ENCODE measurements at places on chromosomes 2 and 18.

GRCh38 chr18:44934901-44935300 lies 254.2 kb downstream of the SETBP1 start:
- DNase-seq, result no peak

- DNase-seq, result no peak
These were observed 486 bp upstream of the GPR39 start for GRCh38 chr2:132415915-132416722.

GRCh38 chr18:59196161-59196725 lies 23.7 kb upstream of the GRP start:
- no peak for DNase-seq

DNA sequence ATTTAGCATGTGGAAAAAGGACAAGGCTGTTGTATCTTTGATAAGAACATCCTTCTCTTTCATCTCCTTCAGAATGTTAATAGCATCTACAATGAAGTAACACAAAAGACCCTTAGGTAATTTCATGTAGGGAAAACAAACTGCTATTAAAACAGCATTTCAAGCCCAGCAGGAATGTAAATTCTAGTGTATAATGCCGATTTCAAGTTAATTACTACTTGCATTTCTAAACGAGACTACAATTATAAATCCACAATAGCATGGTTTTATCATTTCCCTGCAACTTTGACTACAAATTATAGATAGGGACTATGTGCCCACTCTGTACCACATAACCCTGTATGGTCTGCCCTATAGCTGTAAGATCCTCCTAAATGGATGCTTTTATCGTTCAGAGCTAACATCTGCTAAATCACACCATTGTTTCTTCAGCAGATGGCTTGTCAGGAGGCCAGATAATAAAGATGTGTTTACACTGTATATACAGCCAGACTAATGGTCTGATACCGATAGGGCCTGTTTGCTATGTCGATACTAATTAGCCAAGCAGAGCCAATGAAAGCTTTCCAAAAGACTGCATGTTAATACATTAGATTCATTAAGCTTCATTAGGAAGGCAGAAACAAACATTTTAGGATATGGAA lies 51.9 kb downstream of the LRPPRC start:
- no peak for DNase-seq

DNA sequence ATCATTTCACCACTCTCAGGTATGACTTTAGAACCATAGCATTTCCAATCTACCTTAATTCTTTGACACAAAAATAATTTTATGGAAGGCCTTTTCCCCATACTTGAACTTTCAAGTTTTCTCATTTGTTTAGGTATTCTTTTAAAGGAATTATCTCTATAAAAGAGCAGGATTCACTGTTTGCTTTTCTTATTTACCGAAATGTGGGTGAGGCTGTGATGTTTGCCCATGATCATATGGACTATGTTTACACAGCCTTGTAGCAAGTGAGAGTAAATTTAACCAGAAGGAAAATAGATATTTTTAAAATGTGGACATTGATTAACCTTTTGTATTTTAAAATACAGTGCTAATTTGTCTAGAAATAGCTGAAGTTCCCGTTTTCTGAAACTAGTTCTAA lies 26.3 kb downstream of the CAB39 start:
- no peak for DNase-seq

GRCh38 chr2:233419602-233420391 lies 65.5 kb downstream of the DGKD start:
- DNase-seq, result peak; percentile 54

DNA sequence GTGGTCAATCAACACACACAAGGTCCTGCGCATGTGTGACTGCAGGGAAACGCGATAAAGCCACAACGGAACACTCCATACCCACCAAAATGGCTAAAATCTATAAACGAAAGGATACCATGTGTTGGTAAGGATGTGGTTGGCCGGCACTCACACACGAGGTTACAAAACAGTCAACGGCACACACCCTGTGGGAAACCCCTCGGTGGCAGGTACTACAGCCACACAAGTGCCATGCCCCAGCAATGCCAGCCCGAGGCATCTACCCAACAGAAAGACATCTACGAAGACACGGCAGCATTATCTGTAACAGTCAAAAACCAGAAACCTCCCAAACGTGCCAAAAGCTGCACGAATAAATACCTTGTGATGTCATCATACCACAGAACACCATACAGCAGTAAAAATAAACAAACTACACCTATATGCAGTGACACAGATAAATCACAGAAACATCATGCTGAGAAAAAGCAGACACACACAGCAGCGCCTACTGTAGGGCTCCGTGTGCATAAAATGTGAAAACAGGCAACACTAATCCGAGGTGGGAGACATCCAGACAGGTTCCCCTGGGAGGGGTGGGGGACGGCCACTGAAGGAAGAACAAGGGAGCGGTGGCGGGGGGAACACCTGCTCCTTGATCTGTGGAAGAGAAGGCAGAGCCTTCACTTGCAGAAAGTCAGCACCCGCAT lies 36.7 kb downstream of the HDAC4 start:
- peak; percentile 58 for DNase-seq

DNA sequence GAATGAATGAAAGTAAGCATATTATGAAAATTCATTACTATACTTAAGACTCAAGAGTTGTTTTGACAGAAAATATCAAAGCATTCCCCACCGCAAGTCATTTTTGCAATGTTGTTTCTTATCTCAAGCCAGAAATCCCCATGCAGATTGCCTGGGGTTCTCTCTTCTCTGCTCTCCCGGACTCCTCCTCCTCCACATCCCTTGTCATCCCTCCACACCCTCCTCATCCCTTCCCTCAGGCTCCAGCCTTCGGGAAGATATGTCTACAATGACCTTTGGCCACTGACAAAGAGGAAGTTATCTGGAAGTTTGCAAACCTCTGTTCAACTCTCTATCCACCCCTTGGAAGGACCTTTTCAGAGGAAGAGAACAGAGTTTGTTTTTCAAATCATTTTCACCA lies 11.9 kb downstream of the TFCP2L1 start:
- no peak for DNase-seq

DNA sequence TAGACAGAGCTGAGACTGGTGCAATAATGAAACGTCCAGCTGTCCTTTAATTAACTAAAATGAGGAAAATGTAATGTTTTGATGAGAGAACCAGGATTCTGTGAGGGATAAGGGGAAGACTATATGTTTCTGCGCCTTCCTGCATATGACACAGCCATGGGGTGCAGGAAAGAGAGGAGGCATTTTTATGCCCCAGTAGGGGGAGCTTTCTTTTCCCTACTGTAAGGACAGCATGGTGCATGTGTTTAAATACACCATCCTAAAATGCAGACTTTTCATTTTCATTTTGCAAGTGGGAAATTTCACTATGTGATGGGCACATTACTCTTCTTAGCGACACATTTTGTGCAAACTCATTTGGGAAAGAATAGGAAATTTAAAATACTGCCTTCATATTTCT lies 446.1 kb downstream of the ARHGAP15 start:
- DNase-seq, result no peak

DNA sequence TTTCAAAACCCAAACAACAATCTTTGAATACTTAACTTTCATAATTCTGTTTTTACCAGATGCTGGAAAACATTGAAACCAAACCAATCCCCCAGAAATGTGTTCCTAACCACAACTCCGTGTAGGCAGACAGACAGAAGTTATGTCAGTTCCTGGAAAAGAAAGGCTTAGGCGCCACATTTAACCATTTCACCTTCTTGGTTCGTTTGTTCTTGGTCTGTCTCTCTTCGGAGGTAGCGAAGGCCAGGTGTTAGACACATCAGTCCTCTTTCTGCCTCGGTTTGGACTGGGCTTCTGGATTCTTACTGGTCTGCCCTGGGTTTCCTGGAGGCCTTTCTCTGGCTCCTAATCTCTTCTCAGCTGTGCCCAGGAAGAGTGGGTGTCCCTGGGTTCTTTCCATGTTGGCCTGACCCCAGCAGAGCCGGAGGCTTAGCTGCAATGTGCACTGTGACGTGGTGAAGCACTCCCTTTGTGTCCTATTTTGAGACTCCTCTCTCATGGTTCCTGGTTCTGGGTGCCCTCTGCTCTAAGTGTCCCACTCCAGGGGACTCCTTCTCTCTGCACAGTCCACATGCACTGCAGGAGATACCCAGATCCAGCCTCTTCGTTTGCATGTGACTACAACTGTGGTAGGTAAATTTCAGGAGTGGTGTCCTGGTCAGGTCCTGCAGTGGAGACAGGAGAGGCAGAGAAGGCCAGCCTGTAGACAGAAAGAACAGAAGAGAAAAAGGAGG lies 23.1 kb upstream of the RAB31 start:
- no peak for DNase-seq

DNA sequence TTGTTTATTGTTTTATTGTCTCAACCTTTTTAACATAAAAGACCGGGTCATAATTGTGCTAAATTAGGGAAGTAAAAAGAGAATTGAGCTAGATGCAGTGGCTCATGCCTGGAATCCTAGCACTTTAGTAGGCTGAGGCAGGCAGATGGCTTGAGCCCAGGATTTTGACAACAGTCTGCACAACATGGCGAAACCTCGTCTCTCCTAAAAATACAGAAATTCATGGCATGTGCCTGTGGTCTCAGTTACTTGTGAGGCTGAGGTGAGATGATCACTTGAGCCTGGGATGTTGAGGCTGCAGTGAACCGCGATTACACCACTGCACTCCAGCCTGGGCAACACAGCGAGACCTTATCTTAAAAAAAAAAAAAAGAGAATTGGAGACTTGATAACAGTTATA lies 104.2 kb upstream of the TTC27 start:
- no peak for DNase-seq

DNA sequence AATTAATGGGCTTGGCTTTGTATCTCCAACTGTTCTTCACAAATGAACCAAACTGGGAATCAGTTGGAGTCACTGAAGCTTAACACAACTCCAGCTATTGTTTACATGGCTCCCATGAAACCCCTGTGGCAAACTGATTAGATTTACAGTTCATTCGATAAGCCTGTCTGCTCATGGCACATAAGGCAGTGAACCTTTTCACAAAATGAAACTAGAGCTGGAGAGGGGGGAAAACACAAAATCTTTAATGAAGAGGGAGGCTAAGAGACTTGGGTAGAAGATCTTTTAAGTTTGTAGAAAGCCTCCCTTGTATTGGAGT lies 11.6 kb upstream of the ITGA6 start:
- DNase-seq, result no peak

Data from CD4-positive, alpha-beta T cell treated with Interleukin-4 for 1 hour (primary cell).